Foreskin keratinocyte (primary cell): ENCODE measurements at places on chromosomes 12 and 14. TPM values are rescaled to one million over a fixed set of nuclear protein-coding genes. Genes with fewer than 3 reads are reported as not detected.

PSMA6 gene
- total RNA-seq: 201 and 215 TPM in 2 replicates

CFAP251 gene
- total RNA-seq: 44.5 and 52.1 TPM in 2 replicates

GNPTAB gene
- total RNA-seq: 32.7 and 33.7 TPM in 2 replicates

EML5 gene
- 0.39 and 0.78 TPM in 2 replicates for total RNA-seq

HOXC12 gene
- 2.3 and 4.4 TPM in 2 replicates for total RNA-seq

RTL1 gene
- not detected in 2 replicates for total RNA-seq

- no peak for DNase-seq
Observed at GRCh38 chr12:51547606-51548005, 43.4 kb upstream of the SCN8A start.

- DNase-seq: no peak
Observed at GRCh38 chr14:71190770-71191374, 283.6 kb downstream of the PCNX1 start.

DNA sequence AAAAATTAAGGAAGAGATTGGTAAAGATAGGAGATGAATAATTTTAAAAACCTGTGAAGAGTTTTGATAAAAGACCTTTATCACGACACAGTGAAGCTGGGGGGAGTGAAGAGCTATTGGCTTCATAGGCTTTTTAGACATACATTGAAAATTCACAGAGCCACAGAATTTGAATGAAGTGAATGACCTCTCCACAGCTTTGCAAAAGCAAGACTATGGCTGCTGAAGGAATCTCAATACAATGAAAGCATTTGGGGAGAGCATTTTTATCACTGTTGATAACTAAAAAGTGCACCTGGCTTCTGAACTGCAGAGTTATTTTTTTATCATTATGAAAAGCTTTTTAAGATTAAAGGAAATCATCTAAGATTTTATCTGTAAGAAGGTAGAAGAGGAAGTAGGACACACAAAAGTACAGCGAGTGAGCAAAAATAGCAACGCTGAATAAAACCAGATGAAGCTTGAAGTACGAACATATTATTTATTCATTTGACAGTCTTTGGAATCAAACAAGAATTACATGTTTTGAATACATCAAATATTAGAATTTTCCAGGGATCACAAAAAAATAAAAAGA is 317.5 kb downstream of the KCNC2 start:
- no peak for DNase-seq

GRCh38 chr14:99174770-99175319 is 97.2 kb downstream of the BCL11B start:
- DNase-seq: no peak

DNA sequence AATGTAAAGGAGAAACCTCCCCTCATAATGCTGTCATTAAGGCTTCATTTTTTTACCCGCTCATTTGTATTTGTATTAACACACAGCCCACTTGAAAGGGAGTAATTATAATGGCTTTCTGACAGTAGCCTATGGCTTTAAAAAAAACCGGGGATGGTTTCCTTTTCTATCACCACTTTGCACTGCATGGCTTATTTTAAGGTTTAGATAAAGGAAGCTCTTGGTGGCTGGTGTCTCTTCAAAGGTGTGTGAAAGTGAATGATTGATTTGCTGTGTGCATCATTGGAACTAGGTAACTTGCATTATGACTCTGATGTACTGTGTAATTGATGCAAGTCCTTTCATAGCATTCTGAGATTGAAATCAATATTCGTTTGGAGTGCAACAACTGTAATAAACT is 80.7 kb downstream of the NPAS3 start:
- no peak for DNase-seq

DNA sequence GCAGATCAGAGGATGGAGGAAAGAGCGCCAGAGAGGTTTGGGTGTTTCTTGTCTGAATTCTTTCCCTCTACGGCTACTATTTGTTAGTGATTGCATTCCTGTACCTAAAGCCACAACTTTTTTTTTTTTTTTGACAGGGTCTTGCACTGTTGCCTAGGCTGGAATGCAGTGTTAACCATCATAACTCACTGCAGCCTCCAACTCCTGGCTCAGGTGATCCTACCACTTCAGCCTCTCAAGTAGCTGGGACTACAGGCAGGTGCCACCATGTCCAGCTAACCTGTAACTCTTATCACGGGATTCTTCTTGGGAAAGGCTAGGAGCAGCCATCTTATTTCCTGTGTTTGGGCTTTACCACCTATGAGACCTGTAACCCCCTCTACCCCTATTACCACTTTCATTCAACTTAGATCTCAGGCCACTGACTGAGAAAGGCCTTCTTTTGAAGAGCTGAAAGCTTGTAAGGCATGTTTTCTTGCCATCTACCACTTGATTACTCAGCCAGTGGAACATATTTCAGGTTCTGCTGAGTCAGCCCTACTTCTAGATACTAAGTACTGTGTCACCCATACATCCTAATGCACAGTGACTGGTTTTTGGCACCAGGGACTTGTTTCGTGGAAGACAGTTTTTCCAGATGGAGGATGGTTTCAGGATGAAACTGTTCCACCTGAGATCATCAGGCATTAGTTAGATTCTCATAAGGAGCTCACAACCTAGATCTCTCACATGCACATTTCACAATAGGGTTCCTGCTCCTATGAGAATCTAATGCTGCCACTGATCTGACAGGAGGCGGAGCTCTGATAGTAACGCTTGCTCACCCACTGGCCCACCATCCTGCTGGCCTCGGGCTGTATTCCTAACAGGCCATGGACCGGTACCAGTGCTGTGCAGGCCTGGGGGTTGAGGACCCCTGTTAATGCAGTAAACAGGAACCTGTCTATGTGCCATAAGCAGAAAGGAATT is 6.9 kb downstream of the VEZT start:
- DNase-seq: peak; percentile 80
